Kidney (tissue), 22 donors: ENCODE measurements at places on chromosomes 4 and X. TPM values are rescaled to one million over a fixed set of nuclear protein-coding genes. Genes with fewer than 3 reads are reported as not detected.

SPANXA2 gene
- not detected for total RNA-seq

UGT2A1 gene
- total RNA-seq, result not detected

ALB gene
- total RNA-seq, result 0.19 TPM

HS6ST2 gene
- 2.0 TPM for total RNA-seq

SSX4B gene
- not detected for total RNA-seq

FSTL5 gene
- not detected for total RNA-seq

PIN4 gene
- total RNA-seq, result 11.0 TPM

DNA sequence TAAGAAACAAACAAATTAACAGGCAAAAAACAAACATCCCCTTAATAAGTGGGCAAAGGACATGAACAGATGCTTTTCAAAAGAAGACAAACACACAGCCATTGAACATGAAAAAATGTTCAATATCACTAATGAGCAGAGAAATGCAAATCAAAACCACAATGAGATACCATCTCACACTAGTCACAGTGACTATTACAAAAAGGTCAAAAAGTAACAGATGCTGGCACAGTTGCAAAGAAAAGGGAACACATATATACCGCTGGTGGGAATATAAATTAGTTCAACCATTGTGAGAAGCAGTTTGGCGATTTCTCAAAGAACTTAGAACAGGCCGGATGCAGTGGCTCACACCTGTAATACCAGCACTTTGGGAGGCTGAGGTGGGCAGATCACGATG is 146.1 kb upstream of the NEIL3 start:
- no peaks in the 10 kb centered on the region for H3K36me3 ChIP-seq
- no peak for DNase-seq
- H3K27me3 ChIP-seq, result no peaks in the 10 kb centered on the region
- no peak overlapping the region for H3K4me3 ChIP-seq
- no peak overlapping the region for H3K27ac ChIP-seq
- H3K4me1 ChIP-seq, result no peaks in the 10 kb centered on the region

DNA sequence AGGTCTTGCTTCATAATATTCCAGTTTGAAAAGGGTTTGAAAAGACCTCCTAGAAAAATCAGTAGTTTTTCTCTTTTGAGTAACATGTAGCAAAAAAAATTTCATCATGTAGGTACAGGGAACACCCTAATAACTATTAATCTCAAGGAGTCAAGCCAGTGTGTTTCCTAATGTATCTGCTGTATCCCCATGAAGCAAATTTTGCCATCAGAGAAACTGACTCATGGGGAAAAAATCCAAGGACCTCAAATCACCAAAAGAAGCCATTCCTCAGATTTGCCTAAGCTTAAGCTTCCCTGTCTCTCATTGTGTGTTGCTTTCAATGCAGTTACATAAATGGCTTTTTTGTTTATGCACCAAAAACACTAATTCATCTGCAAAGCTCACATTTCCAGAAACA is 29.7 kb downstream of the F9 start:
- no peak overlapping the region for H3K4me3 ChIP-seq
- no peak for DNase-seq
- no peaks in the 10 kb centered on the region for H3K4me1 ChIP-seq
- H3K27ac ChIP-seq, result no peak overlapping the region

- no peaks in the 10 kb centered on the region for H3K27me3 ChIP-seq
- H3K27ac ChIP-seq, result no peak overlapping the region
- no peak for DNase-seq
Observed at GRCh38 chrX:135572436-135572835, 52.0 kb downstream of the INTS6L start.

- H3K27ac ChIP-seq, result peak overlapping the region; percentile 59
- peak overlapping the region; percentile 88 for H3K4me3 ChIP-seq
- DNase-seq, result peak; percentile 91
- H3K36me3 ChIP-seq, result peaks cover 10% of the 10 kb centered on the region
- H3K27me3 ChIP-seq, result no peaks in the 10 kb centered on the region
Observed at GRCh38 chr4:173334891-173335752, 964 bp upstream of the HMGB2 start.

GRCh38 chrX:55758033-55758432 is 40.5 kb downstream of the RRAGB start:
- H3K27me3 ChIP-seq, result no peaks in the 10 kb centered on the region
- H3K4me1 ChIP-seq, result no peaks in the 10 kb centered on the region
- DNase-seq, result no peak
- peaks cover 13% of the 10 kb centered on the region for H3K36me3 ChIP-seq

DNA sequence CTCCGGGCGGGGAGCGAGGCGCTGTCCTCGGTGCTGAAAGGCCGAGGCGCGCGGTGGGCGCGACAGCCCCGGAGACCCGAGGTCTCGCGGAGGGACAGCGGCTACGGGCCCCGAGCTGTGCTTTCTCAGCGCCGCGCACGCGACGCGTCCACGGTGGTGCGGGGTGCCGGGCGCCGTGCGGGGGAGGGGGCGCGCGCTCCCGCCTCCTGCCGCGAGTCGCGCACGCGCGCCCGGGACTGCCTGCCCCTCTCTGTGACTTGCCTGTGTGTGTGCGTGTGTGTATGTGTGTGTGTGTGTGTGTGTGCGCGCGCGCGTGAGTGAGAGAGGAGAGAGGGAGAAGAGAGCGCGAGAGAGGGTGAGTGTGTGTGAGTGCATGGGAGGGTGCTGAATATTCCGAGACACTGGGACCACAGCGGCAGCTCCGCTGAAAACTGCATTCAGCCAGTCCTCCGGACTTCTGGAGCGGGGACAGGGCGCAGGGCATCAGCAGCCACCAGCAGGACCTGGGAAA is at the start of gene GRIA2:
TSS of gene GRIA2 (plus strand) at position 358 of the 511 bp plus-strand sequence. CDS start 315 bp downstream, outside the sequence.
- H3K27ac ChIP-seq, result no peak within 1 kb of the TSS
- H3K36me3 ChIP-seq, result no peaks in the 10 kb centered on the region
- no peaks in the 10 kb centered on the region for H3K4me1 ChIP-seq
- H3K27me3 ChIP-seq, result peaks cover 10% of the 10 kb centered on the region
- DNase-seq, result peak; percentile 93
- H3K4me3 ChIP-seq, result no peak within 1 kb of the TSS
